ENCODE measurements at places on chromosomes 7 and 10.

DNA sequence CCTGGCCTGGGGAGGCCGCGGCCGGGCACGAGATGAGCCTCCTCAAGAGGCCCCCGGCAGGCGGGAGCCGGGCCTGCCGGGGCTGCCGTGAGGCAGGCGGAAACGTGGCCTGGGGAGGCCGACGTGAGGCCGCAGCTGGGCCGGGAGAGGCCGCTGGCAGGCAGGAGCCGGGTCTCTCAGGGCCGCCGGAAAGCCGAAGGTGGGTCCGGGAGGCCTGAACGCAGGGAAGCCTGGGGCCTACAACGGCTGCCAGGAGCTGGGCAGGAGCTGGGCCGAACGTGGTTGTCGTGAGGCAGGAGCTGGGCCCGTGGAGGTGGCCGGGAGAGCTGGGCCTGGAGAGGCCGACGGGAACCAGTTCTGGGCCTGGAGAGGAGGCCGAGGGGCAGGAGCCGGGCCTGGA, 171.9 kb downstream of the TPST1 start:
- DNase-seq: no peak

DNA sequence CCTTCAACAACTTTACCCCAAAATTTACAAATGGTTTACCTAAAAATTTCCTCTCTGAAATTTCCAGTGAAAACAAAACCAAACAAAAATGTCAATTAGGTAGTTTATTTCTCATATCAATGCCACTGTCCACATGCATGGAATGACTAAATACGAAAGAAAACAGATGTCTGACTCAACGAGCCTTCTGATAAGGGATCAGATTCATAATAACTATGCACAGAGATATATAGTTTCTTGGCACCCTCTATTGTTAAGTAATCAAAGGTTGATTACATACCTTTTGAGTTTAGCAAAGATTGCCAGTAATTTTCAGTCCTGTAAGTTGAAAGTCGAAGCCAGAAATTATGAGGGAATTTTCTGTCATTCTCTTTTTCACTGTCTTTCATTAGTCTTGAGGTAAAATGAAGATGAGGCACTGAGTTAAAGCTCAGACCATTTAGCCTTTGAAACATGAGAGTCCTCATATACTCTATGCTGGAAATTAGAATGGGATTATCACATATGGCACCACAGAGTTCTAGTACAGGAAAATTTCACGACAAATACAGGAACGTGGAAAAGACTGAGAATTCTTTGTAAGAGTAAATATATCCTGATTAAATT, 519.1 kb upstream of the ANKRD30A start:
- DNase-seq: no peak

DNA sequence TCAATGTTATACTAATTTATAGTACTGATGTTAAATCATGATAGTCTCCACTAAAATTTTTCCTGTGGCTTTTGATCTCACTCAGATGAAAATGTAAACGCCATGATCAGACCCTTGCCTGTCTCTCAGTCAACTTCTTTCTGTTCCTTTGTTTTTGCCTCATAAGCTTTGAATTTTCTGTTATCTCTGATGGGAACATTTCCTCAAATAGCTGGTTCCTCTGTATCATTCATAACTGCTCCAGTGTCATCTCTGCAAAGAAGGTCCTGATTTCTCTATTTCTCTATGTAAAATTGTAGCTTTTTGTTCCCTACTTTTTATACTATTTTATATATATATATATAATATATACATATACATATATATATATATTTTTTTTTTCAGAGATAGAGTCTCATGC, 67.5 kb downstream of the GPR141 start:
- DNase-seq: no peak

DNA sequence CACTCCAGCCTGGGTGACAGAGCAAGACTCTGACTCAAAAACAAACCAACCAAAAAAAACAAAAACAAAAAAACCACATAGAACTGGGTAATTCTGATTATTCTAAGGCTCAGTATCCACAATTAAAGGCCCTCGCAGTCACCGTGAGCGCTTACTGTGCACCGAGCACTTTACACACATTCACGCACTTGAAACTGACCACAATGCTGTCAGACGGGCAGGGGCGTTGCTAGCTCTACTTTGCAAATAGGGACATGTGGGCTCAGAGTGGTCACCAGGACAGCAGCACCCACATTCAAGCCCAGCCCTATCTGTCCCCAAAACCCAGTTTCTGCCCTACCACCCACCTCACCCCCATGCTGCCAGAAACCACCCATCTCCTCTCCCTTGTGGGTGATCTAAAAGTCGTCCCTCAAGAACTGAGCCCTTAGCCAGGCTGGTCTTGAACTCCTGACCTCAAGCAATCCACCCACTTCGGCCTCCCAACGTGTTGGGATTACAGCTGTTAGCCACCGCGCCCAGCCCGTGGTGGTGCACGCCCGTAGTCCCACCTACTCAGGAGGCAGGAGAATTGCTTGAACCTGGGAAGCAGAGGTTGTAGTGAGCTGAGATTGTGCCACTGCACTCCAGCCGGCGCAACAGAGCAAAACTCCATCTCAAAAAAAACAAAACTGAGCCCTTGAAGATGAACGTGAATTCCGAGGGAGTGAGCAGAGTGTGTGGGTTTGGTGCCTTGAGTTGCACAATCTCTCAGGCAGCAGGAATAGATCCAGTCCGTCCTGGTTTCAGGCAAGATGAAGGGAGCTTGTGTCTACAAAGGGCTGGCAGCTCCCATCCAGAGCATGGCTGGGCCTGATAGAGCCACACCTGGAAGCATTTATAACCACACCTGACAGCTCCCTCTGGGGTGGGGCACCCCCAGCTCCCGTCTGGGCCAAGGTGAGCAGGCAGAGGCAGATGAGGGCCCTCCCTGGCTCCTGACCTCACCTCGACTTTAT, 5.4 kb upstream of the HSPB1 start:
- DNase-seq: peak; percentile 78

- DNase-seq: no peak
Measured at GRCh38 chr10:111831058-111831457, 352.5 kb downstream of the GPAM start.

DNA sequence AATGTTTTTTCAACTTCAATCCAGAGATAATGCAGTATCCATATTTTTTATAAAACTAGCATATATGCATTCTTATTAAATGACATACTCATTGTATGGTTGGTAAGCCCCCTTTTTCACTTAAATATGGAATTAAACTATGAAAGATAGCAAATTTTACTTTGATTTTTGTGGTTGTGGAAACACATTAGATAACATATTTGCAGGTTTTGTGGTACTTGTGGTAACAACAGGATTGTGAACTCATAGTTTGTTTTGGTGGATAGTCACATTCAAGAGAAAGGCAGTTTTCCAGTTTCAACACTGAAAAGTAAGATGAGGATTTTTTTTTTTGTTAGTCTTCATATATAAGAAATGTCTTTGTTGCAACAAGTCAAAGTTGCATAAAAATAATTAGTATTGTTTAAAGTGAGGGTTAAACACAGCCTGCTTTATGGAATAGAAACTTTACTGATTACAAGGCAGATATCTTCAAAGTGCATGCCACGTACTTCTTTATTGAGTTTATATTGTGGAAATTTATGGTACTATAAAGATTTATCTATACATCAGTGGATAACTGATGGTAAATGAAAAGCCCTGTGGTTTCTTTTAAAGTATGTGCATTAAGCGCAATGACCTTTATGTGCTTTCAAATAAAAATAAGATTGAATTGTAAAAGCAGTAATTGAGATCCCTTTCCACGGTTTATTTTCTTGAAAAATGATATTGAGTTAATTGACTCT, 39.7 kb upstream of the SEMA3D start:
- DNase-seq: no peak

DNA sequence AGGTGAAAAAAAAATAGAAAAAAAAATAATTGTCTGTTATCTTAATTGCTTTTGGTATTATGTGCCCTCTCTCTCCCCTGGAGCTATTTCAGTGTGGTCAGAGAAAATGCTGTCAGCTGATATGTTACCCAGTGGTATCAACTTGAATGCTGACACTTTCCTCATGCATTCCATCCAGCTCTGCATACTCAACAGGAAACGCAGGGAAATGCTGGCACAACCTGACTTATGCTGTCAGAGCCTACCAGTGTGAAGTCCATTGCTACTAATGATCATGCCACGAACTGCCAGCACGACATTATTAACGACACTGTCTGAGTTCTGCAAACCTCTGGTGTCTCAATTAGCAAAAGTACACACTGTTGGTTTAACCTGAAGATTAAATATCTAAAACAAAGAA, 182.8 kb downstream of the ZWINT start:
- DNase-seq: no peak

DNA sequence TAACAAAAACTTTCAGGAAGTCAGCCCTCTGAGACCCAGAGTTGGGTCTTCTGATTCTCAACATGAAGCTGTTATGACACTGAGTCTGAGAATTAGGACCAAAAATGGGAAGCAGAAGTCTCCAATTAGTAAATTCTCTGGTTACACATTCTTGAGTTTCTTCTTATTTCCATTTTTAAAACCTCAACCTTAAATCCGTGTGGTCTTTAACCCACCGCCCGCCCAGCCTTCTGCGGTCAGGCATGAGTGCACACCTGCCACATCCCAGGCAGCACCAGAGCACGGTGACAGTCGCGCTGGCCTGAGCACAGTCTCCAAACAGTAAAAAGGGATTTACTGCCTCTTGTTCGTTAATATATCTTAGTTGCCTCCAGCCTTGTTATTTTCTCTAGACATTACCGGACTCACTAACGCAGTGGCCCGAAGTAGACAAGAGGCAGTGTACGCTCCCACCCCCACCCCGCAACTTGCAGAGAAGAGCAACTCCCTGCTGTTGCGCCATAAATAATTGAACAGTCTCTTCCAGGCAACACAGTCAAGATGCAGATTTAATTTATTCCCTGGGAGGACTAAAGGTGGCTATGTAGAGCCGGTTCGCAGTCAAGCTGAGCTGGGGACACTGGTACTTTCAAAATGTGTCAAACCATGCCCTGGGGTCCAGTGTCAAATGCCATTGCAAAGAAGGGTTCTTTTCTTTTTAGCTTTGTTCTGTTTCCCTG, 147.0 kb upstream of the CELF2 start:
- no peak for DNase-seq

DNA sequence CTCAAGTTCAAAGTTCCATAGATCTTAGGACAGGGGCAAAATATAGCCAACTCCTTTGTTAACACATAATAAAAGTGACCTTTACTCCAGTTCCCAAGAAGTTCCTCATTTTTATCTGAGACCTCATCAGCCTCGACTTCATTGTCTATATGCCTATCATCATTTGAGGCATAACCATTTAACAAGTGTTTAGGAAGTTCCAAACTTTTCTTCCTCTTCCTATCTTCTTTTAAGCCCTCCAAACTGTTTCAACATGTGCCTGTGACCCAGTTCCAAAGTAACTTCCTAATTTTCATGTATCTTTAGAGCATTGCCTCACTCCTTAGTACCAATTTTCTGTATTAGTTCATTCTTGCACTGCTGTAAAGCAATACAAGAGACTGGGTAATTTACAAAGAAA, 569.1 kb downstream of the ANKRD7 start:
- DNase-seq: no peak

- peak; percentile 55 for DNase-seq
Measured at GRCh38 chr10:31133792-31134310, 102.2 kb upstream of the ZNF438 start.

DNA sequence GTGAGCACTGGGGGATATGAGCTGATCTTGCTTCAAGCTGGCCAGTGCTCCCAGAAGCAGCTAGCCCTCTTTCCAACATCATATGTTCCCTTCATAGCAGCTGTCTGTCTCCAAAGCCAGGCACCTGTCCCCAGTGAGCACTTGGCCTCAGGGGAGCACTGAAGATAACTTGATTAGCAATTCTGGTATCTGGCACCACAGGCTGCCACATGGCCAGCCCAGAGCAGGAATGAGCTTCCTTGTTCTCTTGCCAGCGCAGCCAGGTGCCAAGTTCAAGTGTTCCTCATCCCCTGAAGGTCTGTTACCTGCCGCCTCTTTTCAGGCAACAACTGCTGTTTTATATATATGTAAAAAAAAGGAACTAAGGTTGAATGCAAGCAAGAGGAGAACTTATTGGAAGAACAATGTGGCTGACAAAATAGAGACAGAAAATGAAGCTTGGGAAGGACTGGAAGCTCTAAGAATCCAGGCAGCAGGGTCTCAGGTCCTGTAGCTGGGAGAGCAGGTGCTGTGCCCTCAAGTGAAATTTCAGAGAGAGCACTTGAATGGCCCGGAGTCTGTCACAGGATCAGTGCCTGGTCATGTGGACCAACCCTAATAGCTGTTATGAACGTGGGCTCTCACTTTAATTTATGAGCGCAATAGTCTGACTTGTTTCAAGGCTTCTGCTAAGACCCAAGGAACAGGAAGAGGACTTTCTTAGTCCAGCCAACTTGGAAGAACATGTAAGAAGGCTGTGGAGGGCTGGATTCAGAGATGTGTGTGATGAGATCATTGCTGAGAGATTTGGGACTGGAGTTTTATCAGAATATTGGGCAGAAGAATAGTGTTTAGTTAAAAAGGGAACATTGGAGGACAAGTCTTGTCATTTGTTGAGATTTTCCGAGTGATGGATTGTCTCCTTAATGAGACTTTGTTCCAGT, 267.2 kb downstream of the GLRX3 start:
- no peak for DNase-seq

DNA sequence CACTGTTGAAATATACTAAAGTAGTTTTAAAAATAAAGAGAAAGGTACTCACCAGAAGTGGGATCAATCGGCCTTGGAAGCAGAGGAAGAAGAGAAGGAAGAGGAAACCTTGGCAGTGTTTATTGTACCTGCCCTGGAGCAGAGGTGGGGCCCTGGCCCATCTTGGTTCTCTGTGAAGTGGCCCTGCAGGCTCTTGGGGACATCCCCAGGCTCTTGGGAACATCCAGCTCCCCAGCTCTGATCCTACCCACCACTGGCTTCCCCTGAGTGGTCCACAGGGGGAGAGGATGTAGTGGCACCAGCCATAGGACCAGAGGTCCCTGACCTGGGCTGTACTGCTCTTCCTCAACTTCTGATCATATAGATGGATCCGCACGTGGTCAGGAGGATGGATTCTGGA, 22.3 kb upstream of the RET start:
- DNase-seq: no peak

GRCh38 chr10:8462565-8462964, 408.1 kb downstream of the GATA3 start:
- no peak for DNase-seq

- no peak for DNase-seq
Measured at GRCh38 chr7:139071680-139072079, 35.8 kb upstream of the ZC3HAV1L start.

DNA sequence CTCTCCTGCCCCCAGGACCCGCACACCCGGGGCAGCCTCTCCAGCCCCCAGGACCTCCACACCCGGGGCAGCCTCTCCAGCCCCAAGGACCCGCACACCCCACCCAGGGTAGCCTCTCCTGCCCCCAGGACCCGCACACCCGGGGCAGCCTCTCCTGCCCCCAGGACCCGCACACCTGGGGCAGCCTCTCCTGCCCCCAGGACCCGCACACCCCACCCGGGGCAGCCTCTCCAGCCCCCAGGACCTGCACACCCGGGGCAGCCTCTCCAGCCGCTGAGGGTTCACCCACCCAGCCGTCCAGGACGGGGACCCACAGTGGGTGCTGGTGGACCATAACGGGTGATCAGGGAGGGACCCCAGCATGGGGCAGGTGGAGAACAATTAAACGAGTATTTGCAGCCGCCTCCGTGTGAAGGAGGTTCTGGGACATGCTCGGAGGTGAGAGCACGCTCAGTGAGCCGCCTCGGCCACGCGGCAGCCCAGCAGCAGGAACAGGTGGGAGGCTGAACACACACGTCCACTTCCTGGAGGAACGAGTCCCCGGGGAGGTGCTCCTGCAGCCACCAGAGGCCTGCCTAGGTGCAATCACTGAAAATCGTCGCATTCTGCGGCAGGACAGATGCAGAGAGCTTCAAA, 107.9 kb downstream of the PDGFA start:
- DNase-seq: no peak

GRCh38 chr7:100432621-100433275, 3.1 kb downstream of the MEPCE start:
- DNase-seq: no peak

- no peak for DNase-seq
Measured at GRCh38 chr7:327991-328702, 38.2 kb downstream of the FOXL3 start.
